NCI-H187 treated with DMSO at 0.1 percent for 48 hours (cell line): ENCODE measurements at places on chromosomes 3 and 15.

- DNase-seq, result no peak
Observed at GRCh38 chr3:171121801-171122200, 95.3 kb upstream of the SLC2A2 start.

GRCh38 chr3:101962055-101962454, 112.7 kb downstream of the NFKBIZ start:
- no peak for DNase-seq

GRCh38 chr3:122421101-122421500, 5.2 kb upstream of the WDR5B start:
- DNase-seq, result no peak

GRCh38 chr3:122409446-122409845, 6.4 kb downstream of the WDR5B start:
- no peak for DNase-seq

- no peak for DNase-seq
Observed at GRCh38 chr15:23897091-23897490, 210.0 kb upstream of the NDN start.

DNA sequence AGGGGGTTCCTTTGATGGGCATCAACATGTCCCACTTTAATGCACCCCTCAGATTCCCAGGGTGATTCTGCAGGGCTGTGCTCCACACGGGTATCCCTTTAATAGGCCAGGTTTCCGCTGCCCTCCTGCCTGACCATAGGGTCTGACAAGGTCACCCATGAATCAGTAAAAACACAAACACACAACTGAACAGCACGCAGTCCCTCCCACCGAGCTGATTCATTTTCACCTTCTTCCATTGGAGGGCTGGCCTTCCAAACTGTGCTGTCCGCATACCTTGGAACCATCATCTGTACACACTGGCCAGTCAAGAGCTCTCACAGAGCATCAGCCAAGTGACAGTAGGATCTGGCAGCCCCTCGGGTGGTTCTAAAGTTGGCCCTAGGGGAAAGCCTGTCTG, 93.7 kb downstream of the FBLN2 start:
- no peak for DNase-seq

- no peak for DNase-seq
Observed at GRCh38 chr15:81023483-81024264, 23.0 kb downstream of the TLNRD1 start.

- no peak for DNase-seq
Observed at GRCh38 chr15:56248311-56248992, 4.8 kb upstream of the RFX7 start.

- DNase-seq, result no peak
Observed at GRCh38 chr3:32709346-32709745, 24.4 kb downstream of the CNOT10 start.

DNA sequence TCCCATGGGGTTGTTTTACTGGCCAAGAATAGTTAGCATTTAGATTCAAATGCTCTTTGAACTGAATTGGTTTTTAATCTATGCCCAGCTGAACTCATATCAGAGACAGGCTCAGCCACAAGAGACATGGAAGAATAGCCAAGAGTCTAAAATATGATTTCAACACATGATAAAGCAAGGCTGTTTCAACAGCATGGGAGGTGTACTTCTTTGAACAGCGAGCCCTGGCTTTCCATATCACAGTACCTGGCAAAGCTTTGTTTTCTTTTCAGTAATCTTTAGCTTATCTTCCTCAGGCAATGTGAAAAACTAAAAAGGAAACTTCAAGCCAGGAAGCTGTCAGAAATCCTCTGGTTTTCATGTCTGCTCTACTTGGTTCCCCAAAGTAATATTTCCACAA, 413.6 kb upstream of the ADAMTS9 start:
- no peak for DNase-seq

DNA sequence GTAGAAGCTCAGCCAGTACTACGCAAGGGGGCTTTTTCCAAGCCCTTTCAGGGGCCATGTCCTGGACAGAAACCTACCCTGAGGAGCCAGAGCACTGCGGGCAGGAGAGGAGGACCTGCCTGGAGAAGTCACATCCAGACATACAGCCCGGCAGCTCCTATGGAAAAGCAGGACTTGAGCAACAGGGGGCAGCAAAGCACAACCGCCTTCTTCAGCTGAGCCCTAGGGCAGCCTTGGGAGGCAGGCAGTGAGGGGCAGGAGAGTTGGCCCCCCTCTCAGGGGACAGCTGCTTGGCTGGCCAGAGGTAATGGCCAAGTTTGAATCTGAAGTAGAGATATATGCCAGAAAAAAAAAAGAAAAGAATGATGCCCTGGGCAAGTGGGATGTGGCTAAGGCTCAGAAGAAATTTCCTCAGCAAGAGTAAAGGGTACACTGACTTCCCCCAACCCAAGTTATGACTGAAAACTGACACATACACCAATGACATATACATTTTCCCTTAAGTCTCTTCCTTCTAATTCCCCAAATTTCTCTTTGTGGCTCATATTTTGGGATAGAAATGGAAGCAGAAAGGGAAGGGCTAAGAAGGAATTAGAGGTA, 56.9 kb downstream of the CYP19A1 start:
- no peak for DNase-seq

- no peak for DNase-seq
Observed at GRCh38 chr3:46369675-46370132, 1.0 kb upstream of the CCR5 start.

DNA sequence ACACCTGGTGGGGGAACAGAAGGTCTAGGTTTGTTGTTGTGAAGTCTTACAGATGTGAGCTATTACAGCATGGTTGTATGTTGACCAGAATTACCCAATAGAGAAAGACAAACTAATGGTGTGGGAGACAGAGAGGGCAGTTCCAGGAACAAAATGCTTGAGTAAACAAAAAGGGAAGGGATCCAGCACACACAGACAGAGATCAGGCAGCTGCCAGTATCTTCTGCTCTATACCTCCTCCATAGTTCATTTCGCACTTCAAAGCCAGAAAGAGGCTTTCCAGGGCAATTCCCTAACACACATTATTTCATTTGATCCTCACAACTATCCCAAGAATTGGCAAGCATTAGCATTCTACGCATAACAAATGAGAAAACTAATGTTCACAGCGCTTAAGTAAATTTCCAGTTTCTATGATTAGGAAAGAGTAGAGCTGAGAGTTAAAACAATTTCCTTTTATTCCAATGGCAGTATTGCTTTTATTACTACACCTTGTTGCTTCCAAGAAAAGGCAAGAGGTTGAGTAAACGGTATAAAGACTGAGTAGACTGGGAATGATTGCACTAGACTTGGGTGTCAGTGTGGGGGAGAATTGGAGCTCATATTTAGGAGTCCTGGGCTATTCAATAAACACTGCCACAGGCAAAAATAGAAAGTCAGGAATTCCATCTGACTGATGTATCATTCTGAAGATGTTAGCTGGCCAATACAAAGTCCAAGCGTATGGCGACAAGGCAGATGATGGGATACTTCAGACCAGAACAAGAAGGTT, 39.7 kb upstream of the ZNF280D start:
- no peak for DNase-seq
